ENCODE measurements at places on chromosomes 4 and X.

GRCh38 chr4:146275370-146275769 is 61.0 kb downstream of the REELD1 start:
- no peak for DNase-seq

DNA sequence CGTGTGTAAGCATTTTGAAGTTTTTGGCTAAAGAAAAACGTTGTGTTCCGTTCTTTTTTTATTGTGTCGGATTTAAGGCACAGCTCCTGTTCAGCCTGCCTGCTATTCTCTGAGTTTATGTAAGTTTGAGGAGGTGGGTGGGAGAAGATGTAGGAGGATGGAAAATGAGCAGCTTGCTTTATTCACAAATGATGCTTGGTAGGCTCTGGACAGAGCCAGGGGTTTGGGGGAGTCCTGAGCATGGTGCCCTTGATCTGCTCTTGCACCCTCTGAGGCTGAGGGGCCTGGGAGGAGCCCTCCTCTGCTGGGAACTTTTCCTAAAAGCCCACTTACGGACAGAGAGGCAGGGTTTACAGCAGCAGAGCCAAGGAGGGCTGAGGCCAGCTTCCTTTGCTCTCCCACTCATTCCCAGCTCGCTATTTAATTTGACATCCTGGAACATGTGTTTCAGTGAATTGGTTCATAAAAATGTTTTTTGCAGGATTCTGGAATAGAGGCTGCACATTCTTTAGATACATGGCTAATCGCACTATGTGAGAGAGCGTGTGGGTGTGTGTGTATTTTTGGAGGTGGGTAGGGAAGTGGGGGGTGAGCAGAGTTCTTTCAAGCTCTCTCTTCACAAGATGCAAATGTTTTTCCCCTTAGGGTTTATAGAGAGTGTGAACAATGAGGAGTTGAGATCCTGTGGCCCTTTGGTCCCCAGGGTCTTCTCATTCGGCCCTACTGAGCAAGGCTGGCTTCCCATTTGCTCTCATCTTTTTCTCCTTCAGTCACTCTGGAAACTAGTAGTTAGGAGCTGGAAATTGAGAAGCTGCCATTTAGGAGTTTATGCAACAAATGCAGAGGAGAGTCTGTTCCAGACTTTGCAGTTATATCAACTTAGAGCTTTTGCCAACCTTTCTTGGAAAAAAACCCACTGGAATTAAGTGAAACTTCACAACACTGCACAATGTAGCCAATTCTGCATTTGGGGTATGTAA is 32.1 kb downstream of the TMEM131L start:
- no peak for DNase-seq

- DNase-seq: no peak
These were observed 170.7 kb downstream of the SLIT2 start for GRCh38 chr4:20422398-20422797.

GRCh38 chr4:122895336-122895995 is 26.9 kb downstream of the NUDT6 start:
- DNase-seq: no peak

DNA sequence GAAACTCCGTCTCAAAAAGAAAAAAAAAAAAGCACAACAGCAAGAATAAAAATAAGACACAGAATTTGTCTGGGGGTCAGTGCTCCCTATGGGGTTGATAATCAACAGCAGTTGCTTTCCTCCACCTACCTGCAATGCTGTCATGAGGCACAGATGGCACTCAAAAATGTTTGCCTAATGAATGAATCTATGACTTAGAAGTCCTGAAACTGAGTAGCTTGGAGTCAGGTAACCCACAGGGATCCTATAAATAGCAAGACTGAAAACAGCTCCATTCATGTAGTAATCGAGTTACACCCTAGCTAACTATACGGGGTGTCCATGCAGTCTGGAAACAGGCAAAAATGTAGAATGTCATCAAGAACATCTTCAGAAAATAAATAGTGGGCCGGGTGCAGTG is 19.8 kb upstream of the DDX3X start:
- DNase-seq: no peak

DNA sequence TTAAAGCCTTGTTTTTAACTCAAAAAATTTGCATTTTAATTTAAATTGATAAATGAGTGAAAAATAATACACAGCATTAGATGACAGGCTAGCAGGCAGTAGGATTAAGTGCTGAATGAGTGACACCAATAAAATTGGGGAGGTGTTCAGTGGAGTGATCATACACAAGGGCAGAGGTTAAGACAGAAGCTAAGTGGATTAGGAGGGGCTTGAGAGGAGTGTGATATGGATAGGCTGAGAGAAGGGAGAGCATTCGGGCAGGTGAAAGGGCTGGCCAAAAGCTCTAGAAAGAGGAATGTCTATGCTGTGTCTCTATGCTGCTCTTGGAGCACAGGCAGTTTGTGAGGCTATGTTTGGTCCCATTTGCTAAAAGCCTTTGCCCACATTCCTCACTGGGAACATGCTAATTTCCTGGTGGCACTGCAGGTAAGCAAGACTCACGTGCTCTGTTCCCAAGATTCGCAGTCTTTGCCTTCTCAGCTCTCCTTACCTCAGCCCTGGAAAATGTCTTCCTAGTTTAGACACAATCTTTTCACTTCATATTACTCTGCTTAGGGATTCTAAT is 52.8 kb upstream of the CCSER1 start:
- DNase-seq: no peak

- no peak for DNase-seq
These were observed 1.5 kb upstream of the SLC16A2 start for GRCh38 chrX:74419864-74420195.

GRCh38 chr4:139027776-139028175 is 12.2 kb downstream of the NOCT start:
- no peak for DNase-seq

Measured in stimulated activated CD8-positive, alpha-beta memory T cell treated with anti-CD3 and anti-CD28 coated beads, Interleukin-4, amount 100 ng/mL, for 24 hours (primary cell).